Activated T-cell treated with anti-CD3 and anti-CD28 coated beads for 4 hours (primary cell): ENCODE measurements at places on chromosomes 7 and 10.

DNA sequence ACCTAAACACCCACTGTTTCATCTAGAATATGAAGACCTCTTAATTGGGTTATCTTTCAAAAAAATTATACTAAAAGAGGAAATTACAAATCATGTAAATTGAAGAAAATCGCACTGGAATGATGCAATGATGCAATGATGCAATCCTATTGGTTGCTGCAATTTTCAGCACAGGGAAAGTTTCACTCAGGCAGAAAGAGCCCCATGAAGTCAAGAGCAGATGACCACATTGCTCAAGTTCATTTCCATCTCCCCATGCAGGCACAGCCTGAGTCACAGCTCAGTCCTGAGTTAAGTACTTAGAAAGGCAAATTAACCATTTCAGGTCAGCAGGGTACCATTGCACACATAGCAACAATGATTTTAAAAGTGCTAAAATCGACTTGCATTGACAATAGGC is 180.3 kb upstream of the MYO3A start:
- no peak for DNase-seq

DNA sequence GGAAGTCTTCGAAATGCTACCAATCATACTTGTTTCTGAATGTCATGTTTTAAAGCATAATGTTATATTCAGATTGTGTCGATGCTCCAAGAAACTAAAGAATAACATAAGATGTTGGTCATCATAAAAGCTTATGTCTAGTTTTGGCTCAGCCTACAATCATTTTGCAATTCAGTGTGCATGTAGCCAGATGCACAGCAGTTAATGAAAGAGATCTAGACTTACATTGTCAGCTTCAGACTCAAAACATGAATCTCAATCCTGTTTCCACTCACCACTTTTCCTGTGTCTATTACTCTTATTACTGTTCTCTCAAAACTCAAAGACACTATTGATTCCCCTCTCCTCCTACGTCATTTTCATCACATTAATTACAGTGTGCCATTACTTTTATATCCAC is 21.4 kb downstream of the TMEM196 start:
- DNase-seq: no peak

GRCh38 chr10:33412653-33413361 is 78.3 kb upstream of the NRP1 start:
- DNase-seq: no peak

DNA sequence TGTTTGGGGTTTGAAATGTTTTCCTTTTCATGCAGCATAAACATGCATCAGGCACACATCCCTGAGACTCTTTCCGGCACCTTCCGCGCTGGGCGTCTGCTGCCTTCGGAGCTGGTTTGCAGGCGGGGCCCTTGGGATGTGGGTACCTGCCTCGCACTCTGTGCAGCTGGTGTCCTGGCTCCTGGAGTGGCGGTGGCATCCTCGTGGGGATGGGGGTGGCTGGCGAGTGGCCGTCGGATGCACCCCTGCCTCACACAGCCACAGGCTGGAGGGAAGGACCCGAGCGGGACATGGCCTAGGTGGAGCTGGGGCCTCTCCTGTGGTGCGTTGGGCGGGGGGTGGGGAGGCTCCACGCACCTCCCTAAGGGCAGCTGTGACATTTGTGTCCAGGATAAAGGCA is 68.5 kb upstream of the ADGRA1 start:
- no peak for DNase-seq

GRCh38 chr7:28955356-28955717 is 2.8 kb downstream of the TRIL start:
- no peak for DNase-seq

DNA sequence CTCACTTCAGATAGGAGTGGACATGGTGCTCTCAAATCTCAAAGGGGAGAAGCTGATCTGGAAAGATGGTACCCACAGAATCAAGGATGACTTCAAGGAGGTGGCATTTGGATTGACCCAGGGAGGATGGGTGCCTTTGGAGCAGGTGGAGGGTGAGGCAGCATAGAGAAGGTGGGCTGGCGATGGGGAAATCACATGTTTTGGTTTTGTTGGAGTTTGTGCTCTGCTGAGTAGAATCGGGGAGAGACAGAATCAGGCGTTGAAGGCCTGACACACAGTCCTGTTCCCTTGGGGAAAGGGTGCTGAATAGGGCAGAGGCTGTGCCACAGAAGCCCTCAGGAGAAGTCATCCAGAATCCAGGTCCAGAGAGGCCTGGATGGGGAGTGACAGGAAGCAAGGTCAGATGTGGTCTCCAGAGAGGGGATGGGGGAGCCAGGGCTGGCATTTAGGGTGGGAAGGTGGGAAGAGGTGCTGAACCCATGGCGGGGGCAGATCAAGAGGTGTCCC is 291.1 kb downstream of the GLRX3 start:
- DNase-seq: no peak

DNA sequence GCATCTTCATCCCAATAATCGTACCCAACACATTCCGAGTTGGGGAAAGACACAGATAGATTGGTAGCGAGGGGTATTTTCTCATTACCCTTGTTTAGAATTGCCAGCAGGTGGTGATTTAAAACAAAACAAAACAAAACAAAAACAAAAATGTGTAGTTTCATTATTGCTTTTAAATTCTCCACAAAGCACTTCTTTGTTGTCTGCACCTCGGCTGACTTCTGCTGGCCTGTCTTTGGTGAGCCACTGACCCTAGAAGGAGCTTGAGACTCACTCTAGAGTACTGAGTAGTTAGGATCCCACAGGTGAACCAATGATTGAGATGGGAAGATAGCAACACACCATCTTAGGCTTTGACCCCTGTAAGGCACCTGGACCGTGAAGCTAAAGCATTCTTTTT is 105.4 kb upstream of the BET1 start:
- no peak for DNase-seq

- no peak for DNase-seq
Measured at GRCh38 chr7:17940951-17941431, 697 bp upstream of the SNX13 start.

GRCh38 chr7:133313575-133313974 is 60.7 kb downstream of the EXOC4 start:
- DNase-seq: no peak

DNA sequence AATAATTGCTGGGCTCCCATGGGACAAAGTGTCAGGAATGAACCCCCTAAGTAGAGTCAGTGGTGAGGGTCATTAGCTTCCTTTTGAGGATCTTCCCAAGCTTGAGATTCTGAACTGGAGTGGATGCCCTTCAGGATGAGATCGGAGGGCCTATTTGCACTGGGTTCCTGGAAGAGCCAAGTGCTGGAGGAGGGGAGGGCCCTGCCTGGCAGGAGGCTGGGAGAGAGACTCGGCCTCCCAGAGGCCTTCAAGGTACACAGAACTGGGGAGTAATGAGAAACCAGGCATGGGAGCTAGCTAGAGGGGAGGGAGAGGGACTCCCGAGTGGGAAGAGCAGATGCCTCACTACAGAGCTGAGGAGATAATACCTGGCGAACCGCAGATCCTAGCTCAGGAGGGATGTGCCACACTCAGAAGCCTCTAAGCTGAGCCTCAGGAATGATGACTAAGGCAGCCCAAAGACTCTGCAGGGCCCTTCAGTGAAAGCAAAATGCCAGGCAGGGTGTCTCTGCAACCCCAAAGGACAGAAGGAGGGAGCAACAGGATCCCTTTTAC is 9.4 kb downstream of the PDAP1 start:
- DNase-seq: no peak

GRCh38 chr10:131546086-131546810 is 234.7 kb upstream of the TCERG1L start:
- DNase-seq: no peak

- DNase-seq: no peak
Measured at GRCh38 chr10:117619223-117619622, 76.7 kb downstream of the EMX2 start.

- no peak for DNase-seq
Measured at GRCh38 chr7:77338260-77338659, 77.9 kb downstream of the GSAP start.

DNA sequence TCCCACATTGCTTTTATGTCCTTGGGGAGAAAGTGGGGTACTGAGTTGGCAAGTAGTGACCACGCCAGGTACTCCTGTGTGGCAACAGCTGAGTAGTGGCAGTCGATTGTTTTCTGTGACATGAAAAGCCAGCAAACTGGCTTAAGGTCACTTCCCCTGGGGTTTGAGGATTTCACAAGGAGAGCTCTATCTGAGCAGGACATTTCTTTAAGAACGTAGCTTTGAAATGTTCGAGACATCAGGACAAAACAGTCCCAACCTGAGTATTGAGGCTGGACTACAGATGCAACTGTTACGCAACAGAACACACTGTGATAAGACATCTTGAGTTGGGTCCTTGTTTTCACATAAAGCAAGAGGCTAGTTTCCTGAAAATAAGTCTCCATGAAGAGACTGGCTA is 146.7 kb upstream of the KLF14 start:
- no peak for DNase-seq

DNA sequence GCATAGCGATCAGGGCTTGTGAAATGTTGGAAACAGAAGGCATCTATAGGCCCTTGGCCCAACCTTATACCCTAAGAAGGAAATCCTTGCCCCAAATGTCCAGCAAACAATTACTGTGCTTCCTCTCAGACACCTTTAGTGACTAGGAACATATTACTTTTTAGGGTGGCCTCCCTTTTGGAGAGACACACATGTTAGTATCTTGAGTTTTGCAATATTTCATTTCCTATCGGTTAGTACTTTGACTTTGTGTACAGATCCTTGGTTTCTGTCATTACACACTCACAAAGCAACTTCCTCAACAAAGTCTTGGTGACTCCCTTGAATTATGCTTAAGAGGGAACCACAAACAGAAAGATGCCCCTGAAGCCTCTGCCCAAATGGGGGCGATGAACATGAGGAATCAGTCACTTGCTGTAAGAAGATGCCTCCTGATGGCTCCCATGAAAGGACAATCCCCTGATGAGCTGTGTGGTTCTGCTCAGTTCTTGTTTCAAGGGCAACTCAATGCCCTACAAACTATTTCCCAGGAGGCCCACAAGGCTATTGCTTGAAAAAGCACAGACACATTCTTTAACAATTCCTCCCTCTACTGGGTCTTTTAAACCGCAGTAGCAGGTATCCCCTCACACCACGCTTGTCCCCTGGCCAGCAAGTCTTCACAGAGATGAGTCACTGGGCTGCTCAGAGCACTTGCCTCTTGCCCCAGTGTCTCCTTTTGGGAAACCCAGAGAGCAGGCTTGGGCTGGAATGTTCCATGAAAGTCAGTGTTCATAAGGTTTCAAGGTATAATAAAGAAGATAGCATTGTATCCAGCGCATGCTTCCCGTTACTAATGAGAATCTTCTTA is 196.2 kb downstream of the FANK1 start:
- DNase-seq: no peak

GRCh38 chr7:86013662-86014061 is 630.0 kb upstream of the GRM3 start:
- DNase-seq: no peak

- DNase-seq: no peak
Measured at GRCh38 chr7:117619681-117620080, 139.9 kb downstream of the CFTR start.

DNA sequence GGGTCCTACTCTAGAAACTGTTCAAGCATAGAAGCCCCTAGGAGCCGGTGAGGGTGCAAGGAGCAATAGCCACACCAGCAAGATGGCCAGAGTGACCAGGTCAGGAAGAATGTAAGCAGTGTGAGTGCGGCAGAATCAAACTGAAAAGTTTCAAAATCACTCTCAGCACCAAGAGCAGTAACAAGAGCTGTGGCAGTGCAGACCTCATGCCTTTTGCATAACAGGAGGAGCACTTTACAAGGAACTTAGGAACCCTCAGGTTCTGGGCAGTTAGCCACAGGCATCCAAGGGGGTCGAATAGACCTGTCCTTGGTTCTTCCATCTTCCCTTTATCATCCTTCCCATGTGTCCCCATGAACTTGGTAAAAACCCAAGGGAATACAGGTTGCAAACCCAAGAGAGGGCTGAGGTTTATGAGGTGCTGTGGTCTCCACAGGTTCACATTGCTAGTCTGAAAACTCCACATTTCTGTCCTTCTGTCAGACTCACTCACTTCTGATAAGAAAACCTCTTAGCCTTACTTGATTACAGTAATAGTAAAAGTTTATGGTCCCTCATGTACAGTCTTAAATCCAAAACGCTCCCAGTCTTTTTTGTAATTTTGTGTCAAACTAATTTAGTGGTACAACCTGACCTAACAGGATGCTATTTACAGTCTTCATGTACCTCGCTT is 78.4 kb downstream of the PON1 start:
- no peak for DNase-seq
